HT1080 (cell line): ENCODE measurements at places on chromosomes 7 and 10. TPM values are rescaled to one million over a fixed set of nuclear protein-coding genes. Genes with fewer than 3 reads are reported as not detected.

Gene NRCAM
- total RNA-seq = 8.1 and 14.6 TPM in 2 replicates

- DNase-seq = no peak
Measured at GRCh38 chr10:110529596-110530011, 31.9 kb downstream of the DUSP5 start.

DNA sequence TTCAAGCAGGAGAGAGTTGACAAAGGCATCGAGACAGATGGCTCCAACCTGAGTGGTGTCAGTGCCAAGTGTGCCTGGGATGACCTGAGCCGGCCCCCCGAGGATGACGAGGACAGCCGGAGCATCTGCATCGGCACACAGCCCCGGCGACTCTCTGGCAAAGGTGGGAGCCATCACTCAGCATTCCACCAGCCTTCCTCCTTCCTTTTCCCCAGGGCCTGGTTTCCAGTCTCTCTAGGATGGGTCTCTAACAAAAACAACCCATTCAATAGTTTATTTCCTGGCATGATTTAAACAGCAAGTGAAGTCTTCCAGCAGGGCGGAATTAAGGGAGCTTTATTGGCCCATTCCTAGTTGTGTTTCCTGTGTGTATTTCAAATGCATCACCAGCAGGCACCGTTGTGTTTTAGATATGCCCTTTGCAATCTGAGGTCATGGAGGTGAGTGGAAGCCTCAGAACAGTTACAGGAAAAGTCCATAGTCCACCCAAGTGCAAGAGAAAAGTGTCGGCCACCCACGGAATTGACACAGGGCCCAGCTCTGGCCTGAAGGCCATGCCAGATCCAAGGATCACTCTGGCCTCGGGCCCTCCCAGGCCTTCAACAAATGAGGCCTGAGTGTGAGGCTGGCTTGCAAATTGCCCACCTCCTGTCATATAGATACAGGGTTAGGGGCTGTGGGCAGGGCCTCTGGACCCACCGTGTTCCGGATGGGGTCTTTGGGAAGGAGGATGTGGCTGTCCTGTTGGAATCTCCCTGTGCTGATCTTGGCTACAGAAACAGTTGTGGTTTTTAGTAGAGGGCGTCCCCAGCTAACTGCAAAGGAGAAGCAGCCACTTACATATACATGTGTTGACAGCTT lies 46.9 kb upstream of the TRIM8 start:
- DNase-seq = no peak

- no peak for DNase-seq
Measured at GRCh38 chr7:101232141-101232850, 5.3 kb downstream of the CLDN15 start.

Gene LRRC4
- total RNA-seq = not detected in 2 replicates

Gene ANXA8L1
- total RNA-seq = 0.47 and 0.58 TPM in 2 replicates

- no peak for DNase-seq
Measured at GRCh38 chr10:117537904-117538524, 4.5 kb upstream of the EMX2 start.

- DNase-seq = no peak
Measured at GRCh38 chr7:19060761-19061259, 56.6 kb downstream of the TWIST1 start.

DNA sequence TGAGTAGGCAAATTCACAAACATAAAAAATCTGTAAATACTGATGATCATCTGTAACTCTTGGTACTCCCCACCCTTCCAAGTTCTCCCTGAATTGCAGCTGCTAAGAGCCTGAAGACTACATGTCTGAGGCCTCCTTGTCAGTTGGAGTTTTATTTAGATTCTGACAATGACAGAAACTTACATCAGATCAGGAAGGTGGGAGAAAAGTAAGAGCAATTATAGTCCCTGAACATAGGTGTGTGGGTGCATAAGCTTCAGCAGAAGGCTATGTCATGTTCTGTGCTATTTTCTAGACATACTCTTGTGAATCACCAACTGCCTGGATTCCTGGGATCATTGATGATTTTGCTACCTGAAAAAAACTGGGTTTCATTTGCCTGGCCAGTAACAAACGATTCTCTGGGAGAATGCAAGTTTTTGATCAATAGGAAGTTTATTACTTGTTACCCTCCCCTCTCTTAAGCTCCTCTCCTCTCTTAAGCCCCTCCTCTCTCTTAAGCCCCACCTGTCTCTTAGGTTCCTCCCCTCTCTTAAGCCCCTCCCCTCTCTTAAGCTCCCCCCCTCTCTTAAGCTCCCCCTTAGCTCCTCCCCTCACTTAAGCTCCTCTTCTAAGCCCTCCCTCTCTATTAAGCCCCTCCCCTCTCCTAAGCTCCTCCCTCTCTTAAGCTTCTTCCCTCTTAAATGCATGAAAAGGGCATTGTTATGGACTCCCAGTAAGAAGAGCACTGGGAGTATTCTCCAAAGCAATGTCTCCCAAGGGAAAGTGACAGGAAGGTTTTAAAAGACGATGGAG lies 1183.4 kb upstream of the AUTS2 start:
- DNase-seq = no peak

DNA sequence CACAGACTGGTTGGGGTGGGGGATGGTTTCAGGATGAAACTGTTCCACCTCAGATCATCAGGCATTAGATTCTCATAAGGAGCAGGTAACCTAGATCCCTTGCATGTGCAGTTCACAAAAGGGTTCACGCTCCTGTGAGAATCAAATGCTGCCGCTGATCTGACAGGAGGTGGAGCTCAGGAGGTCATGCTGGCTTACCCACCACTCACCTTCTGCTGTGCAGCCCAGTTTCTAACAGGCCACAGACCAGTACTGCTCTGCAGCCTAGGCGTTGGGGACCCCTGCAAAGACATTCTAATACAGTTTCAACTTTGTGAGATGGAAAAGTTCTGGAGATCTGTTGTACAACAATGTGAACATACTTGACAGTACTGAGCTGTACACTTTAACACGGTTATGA lies 39.9 kb downstream of the STRA8 start:
- DNase-seq = no peak

DNA sequence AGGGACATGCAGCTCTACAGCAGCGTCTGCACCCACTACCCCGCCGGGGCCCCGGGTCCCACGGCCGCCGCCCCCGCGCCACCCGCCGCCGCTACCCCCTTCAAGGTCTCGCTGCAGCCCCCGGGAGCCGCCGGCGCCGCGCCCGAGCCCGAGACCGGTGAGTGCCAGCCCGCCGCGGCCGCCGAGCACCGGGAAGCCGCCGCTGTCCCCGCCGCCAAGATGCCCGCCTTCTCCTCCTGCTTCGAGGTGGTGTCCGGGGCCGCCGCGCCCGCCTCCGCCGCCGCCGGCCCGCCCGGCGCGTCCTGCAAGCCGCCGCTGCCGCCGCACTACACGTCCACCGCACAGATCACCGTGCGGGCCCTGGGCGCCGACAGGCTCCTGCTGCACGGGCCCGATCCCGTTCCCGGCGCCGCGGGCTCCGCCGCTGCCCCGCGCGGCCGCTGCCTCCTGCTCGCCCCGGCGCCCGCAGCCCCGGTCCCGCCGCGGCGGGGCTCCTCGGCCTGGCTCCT lies 631 bp downstream of the OTUD1 start:
- no peak for DNase-seq
